ENCODE measurements at places on chromosomes 5 and 9.

GRCh38 chr9:108017671-108018070, 528.1 kb upstream of the KLF4 start:
- DNase-seq: no peak

DNA sequence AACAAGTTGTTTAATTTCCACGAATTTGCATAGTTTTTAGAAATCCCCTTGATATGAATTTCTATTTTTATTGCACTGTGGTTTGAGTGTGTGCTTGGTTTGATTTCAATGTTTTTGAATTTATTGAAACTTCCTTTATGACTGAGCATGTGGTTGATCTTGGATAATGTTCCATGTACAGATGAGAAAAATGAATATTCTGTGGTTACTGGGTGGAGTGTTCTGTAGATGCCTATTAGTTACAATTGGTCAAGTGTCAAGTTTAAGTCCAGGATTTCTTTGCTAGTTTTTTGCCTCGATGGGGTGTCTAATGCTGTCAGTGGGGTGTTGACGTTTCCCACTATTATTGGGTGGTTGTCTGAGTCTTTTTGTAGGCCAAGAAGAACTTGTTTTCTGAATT, 319.5 kb upstream of the ACTBL2 start:
- DNase-seq: no peak

- no peak for DNase-seq
Observed at GRCh38 chr9:21830589-21830988, 28.2 kb downstream of the MTAP start.

GRCh38 chr9:109310486-109310901, 10.4 kb downstream of the EPB41L4B start:
- DNase-seq: no peak

DNA sequence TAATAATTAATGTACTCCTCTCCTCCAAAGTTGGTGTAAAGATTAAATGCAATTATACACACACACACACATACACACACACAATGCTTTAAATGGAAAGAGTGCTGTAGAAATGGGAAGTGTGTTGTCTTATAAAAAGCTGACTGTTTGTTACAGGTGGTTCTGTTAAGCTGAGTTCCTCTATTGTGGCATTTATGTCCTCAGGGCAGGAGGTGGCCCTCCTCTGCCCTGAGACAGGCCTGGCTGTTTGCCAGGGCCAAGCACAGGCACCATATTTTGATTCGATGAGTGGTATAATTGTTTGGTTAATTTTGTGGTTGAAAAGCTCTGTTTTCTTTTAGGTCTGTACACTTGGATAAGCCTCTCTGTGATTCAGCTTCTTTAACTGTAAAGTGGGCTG, 573.9 kb downstream of the KIF4B start:
- no peak for DNase-seq

- DNase-seq: no peak
Observed at GRCh38 chr5:178348356-178349074, 115.9 kb upstream of the PHYKPL start.

DNA sequence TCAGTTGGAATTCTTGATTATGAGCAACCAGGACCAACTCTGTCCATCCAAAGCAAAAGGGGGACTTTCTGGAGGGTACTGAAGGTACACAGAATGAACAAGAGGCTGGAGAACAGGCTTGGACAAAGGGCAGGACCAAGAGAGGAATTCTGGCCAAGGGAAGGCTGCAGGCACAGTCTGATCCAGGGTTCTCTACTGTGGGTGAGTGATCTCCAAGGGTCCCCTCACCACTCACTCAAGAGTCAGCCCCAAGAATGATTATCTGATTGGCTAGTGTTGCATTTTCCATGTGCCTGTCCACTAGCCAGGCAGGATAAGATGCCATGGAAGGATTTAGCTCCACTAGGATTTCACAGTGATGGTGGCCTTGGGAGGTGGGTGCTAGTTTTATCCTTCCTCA, 11.6 kb upstream of the PHF19 start:
- no peak for DNase-seq

- DNase-seq: no peak
Observed at GRCh38 chr5:173768267-173768806, 119.8 kb upstream of the CPEB4 start.

GRCh38 chr5:132099076-132099748, 25.6 kb downstream of the CSF2 start:
- DNase-seq: no peak

DNA sequence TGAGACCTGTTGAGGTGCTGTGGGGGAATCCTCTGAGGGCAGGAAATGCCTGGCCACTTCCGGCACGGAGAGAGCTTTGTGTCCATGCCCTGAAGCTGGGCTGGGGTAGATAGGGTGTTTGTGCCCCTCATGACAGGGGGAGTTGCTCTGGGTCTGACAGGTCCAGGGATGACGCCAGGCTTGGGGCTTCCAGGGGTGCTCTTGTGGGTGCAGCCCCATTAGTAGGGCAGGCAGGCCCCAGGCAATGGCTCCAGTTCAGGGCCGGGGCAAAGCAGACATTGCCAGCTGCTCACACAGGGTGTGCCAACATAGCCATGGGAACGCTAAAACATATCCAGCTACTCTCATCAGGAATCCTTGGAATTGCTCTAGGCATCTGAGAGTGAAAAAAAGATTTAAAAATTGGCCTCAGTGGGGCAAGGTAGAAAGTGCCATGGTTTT, 21.1 kb downstream of the PITX1 start:
- no peak for DNase-seq

- DNase-seq: no peak
Observed at GRCh38 chr5:82439750-82440445, 161.7 kb upstream of the RPS23 start.

DNA sequence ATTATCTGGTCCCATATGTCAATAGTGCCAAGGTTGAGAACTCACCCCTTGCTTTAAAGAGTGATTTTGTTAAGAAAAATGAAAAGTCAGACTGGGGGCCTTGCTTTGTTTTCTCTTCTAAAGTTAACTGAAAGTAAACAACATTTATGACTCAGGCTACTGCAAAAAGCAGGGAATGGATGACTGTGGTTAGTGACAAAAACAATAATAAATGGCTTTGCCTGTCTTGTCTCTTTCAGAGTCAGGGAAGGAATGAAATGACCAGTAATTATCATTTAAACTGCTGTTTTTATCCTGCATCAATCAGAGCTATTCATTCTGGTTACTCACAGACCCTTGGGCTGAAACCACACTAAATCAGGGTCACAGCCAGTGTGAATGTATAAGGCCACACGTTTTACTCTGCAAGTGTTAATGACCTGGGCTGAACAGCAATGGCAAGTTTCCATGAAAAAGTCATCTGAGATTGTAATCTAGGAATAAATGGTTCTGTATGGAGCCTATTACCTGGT, 112.2 kb downstream of the ZNF608 start:
- DNase-seq: no peak

GRCh38 chr5:181190711-181191525, 14.1 kb downstream of the TRIM7 start:
- no peak for DNase-seq

DNA sequence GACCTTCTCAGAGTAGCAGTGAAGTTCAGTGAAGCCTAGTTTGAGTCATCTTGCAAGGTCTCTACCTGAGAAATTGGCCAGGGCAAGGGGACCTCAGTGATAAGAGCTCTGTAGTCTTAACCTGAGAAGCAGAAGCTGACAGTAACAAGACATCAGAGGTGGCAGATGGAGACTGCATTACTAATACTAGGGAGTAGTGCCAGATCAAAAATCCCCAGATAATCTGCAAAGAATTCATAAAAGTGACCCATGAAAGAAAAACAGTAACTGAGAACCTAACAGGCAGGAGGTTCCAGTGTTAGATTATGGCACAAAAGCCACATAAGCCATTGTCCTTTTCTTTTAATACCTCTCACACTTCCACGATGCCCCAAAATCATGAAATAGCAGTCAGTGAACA, 175.5 kb downstream of the MUSK start:
- no peak for DNase-seq

GRCh38 chr5:157563373-157563928, 12.1 kb downstream of the ADAM19 start:
- no peak for DNase-seq

- DNase-seq: no peak
Observed at GRCh38 chr5:143601917-143602333, 198.4 kb upstream of the NR3C1 start.

DNA sequence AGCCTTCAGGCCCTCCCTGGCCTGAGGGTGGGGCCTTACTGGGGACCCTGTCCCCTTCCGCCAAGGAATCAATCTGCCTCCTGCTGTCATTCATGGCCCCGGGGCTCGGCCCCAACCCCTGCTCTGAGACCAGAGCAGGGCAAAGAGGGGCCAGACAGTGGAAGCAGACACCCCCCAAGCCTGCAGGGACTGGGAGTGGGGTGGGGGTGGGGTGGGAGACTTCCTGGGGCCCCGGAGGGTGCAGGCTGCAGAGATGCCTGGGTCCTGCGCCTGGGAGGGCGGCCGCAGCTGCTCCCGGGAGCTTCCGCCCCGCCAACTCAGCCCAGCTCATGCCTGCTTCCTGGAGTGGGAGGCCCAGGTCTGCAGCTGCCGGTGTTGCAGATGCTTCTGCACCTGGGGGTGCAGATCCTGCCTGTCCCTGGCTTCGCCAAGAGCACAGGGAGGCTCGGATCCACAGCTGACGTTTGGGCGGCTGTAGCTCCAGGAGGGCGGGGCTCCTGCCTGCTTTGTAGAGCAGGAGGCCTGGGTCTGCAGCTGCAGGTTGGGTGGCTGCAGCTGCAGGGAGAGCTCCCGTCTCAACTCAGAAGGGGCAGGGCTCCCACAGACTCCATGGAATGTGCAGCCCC, 6.2 kb downstream of the KIF4B start:
- DNase-seq: peak; percentile 77

- DNase-seq: no peak
Observed at GRCh38 chr9:118596374-118597015, 772.7 kb downstream of the BRINP1 start.

GRCh38 chr5:157860898-157861890, 2.2 kb upstream of the CLINT1 start:
- no peak for DNase-seq

GRCh38 chr9:109083813-109084405, 35.8 kb downstream of the TMEM245 start:
- no peak for DNase-seq

- DNase-seq: no peak
Observed at GRCh38 chr9:121738968-121739367, 87.5 kb downstream of the DAB2IP start.

- DNase-seq: no peak
Observed at GRCh38 chr9:82882748-82883147, 180.2 kb downstream of the RASEF start.

- DNase-seq: no peak
Observed at GRCh38 chr9:81989700-81990099, 1.1 kb downstream of the SPATA31D1 start.

DNA sequence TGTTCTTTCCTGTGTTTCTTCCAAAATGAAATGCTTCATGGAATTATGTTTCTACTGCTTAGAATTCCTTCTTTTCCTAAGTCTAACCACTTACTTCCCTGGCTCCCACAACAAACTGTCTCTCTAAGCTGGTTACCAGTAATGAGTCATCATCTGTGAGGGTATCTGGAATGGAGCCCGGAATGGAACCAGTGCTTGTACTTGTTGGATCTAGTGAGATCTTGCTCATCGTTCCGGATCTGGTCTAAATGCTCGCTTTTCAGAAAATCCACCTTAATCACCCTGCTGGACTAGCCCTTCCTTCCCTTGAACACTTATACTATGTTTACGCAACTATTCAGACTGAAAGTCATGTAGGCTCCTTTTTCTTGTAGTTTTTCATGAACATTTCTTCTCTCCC, 184.8 kb downstream of the PBX3 start:
- no peak for DNase-seq

DNA sequence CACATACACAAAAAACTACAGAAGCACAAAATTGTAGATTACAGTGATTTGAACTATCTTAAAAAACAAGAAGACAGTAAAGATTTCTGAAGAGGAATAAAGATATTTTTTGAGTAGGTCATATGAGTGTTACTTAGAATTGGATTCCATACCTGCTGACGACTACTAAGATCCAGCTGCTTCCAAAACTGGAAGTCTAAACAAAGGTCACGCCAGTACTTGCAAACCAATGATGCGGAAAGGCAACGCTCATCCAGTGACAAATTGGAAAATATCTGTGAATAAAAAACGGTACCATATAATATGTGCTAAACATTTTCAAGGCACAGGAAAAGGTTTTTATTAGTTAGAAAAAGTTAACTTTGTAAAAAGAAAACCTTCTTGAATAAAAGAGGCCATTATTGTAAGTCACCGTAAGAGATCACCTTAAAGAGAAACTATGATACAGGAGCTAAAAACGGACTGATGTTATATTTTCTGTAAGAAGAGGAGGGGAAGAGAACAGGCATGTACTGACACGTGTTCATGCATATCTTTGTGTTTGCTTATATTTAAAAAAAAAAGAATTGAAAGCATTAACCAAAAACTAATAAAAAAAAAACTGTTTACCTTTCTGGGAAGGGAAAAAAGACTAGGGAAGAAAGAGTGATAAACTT, 14.1 kb downstream of the FBXL17 start:
- peak; percentile 46 for DNase-seq

DNA sequence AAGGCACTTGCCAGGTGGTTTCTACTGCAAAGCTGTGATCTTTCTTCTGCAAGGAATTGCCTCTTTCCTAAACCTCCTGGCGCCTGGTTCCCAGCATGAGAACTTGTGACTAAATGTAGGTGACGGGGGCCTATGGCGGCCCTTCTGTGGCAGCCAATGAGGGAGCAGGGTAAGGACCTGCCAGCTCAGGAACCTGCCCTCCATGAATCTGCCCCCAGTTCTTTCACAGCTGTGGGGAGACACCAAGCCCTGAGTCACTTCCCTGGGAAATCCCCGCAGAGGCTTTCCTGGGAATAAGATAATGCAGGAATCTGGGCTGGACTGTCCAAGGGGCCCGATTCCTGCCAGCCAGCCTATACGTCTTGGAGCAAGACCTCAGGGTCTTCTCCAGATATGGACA, 56.7 kb upstream of the CTNNA1 start:
- DNase-seq: no peak

- DNase-seq: no peak
Observed at GRCh38 chr5:137399911-137400310, 99.2 kb downstream of the SPOCK1 start.

- no peak for DNase-seq
Observed at GRCh38 chr5:37859805-37860204, 20.0 kb upstream of the GDNF start.

DNA sequence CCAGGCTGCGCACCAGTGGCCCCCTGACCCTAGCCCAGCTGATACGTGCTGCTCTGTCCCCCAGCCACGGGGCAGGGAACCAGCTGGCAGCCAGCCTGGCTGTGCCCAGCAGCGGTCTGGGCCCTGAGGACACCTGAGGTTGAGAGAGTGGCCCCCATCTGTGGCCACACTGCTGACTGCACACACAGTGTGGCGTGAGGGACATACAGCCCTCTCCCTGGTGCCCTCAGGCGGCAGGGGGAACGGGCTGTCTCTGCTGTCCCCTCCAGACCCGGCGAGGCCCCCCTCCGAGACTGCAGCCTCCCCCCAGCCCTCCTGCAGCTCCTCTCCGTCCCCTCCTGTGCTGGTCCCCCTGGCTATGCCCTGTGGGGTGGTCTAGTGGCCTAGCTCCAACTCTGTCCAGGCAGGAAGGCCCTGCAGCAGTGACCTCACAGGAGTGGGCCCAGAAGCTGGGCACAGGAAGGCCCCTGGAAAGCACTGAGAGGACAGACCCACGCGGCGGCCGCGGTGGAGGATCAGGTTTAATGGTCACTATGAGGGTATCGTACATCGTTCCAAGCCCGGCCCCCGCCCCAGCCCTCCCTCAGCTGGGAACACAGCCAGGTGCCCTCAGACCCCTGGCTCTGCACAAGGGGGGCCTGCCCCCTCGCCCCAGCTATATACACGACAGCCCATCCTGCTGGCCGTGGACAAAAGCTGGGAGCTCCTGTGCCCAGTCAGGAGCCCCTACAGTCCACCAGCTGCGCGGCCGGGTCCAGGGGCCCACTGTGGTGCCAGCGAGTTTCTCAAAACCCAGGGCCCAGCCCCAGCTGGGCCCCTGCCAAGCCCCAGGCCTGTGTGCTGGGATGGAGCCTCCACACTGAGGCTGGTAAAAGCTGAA, 6.8 kb upstream of the ENTPD8 start:
- no peak for DNase-seq

Measured in SHP77 (cell line).